ENCODE measurements at places on chromosomes 7 and 10.

DNA sequence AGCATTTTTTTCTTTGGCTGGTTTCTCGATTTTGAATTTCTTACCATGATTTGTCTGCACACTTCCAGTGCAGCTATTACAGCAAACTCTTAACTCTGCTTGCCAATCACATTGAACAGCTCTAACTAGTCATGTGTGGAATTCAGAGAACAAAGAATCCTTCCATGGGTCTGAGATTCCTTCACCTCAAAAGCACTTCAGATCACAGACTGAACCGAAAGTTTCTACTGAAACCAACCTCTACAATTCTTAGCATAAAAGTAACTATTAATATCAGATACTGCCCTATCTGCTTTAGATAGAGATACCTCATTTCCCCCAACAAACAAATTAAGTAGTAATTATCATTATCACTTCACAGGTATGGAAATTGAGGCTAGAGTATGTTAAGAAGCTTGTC lies 56.5 kb upstream of the SP4 start:
- DNase-seq: no peak
- H3K4me3 ChIP-seq: no peak overlapping the region
- H3K36me3 ChIP-seq: no peaks in the 10 kb centered on the region
- H3K27ac ChIP-seq: no peak overlapping the region
- H3K27me3 ChIP-seq: no peaks in the 10 kb centered on the region

DNA sequence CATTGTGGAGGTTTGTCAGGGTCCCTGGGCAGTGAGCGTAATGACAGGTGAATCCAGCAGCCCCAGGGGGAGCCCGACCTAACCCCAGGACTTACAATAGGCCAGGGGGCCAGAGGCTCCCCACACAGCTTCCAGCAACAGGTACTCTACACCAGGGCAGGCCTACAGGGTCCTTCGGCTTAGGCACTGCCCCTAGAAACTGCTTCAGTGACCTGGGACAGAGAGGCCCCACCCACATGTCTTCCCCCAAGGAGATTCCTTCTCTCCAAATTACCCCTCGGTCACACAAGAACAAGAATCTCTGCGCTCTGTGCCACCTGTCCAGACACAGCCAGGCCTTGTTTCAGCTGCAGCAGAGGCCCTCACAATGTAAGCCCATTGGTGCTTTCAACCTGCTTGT lies 24.4 kb downstream of the SKIDA1 start:
- H3K27me3 ChIP-seq: peaks cover 14% of the 10 kb centered on the region
- DNase-seq: no peak
- H3K4me1 ChIP-seq: no peaks in the 10 kb centered on the region
- H3K36me3 ChIP-seq: no peaks in the 10 kb centered on the region
- H3K4me3 ChIP-seq: no peak overlapping the region

GRCh38 chr10:58704226-58704625 lies 191.6 kb downstream of the BICC1 start:
- no peak overlapping the region for H3K27ac ChIP-seq
- no peak overlapping the region for H3K4me3 ChIP-seq
- no peaks in the 10 kb centered on the region for H3K4me1 ChIP-seq
- H3K36me3 ChIP-seq: no peaks in the 10 kb centered on the region
- DNase-seq: no peak
- no peaks in the 10 kb centered on the region for H3K27me3 ChIP-seq

- H3K4me1 ChIP-seq: no peaks in the 10 kb centered on the region
- no peak overlapping the region for H3K4me3 ChIP-seq
- H3K27ac ChIP-seq: no peak overlapping the region
- H3K27me3 ChIP-seq: no peaks in the 10 kb centered on the region
- peak; percentile 16 for DNase-seq
- H3K36me3 ChIP-seq: no peaks in the 10 kb centered on the region
Measured at GRCh38 chr7:104552102-104552501, 223.7 kb downstream of the LHFPL3 start.

DNA sequence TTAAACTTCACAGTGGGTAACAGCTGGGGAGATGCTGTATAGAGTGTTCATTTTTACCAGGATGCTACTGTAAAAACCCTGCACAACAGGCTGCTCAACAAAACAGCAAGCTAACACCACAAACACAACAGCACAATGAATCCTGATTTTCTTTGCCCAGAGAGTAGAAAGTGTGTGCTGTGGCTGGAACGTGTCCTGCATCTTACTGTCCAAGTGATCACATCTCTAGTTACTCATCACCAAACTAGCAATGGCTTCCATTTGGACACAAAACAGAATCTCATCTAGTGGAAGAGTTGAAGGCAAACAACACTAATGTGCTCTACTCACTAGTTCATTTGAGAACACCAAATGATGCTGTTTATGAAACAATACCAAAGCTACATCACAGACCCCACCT lies 121.2 kb downstream of the SLC25A13 start:
- no peaks in the 10 kb centered on the region for H3K4me1 ChIP-seq
- no peaks in the 10 kb centered on the region for H3K27me3 ChIP-seq
- peaks cover 2% of the 10 kb centered on the region for H3K36me3 ChIP-seq
- H3K27ac ChIP-seq: no peak overlapping the region

DNA sequence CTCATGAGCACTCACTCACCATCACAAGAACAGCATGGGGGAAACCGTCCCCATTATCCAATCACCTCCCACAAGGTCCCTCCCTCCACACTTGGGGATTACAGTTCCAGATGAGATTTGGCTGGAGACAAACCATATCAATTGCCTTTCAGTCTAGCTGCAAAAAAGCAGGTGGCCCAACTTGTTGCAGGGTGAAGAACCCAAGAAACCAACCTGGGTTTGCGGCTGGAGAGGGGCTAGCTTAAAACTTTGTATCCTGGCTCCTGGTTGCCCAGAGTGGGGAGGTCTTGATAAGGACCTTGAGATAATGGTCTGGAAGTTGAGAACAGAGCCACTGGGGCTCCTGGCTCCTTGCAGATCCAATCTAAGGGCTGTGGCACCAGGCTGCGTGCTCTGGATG lies 122.8 kb upstream of the PCBD1 start:
- no peaks in the 10 kb centered on the region for H3K36me3 ChIP-seq
- no peak overlapping the region for H3K4me3 ChIP-seq
- no peak overlapping the region for H3K27ac ChIP-seq

DNA sequence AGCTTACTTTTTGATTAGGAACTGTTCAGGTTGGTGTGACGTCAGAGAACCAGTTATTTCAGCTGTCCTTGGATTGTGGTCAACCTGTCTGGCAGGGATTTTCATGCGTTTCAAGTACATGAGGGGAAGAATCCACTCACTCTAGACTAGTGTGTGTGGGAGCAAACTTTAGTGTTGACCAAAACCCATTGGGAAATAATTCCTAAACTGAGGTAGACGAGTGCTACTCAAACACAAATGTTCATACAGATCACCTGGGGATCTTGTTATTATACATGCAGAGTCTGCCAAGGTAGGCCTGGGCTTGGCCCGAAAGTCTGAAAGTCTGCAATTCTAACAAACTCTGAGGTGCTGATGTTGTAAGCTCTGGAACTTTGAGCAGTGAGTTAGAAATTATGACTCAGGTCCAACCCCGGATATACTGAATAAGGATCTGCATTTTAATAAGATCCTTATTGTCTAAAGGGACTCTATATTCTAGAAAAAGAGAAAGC lies 111.1 kb upstream of the CREB5 start:
- no peak overlapping the region for H3K4me3 ChIP-seq
- H3K27me3 ChIP-seq: no peaks in the 10 kb centered on the region
- H3K4me1 ChIP-seq: no peaks in the 10 kb centered on the region
- DNase-seq: peak; percentile 62
- H3K36me3 ChIP-seq: no peaks in the 10 kb centered on the region
- H3K27ac ChIP-seq: no peak overlapping the region

- no peak for DNase-seq
- no peak overlapping the region for H3K4me3 ChIP-seq
- no peaks in the 10 kb centered on the region for H3K36me3 ChIP-seq
- no peaks in the 10 kb centered on the region for H3K4me1 ChIP-seq
- peaks cover 4% of the 10 kb centered on the region for H3K27me3 ChIP-seq
Measured at GRCh38 chr10:129978322-129978721, 14.2 kb upstream of the EBF3 start.

GRCh38 chr7:1385809-1386622 lies 73.3 kb downstream of the MICALL2 start:
- no peak overlapping the region for H3K4me3 ChIP-seq
- no peaks in the 10 kb centered on the region for H3K4me1 ChIP-seq
- peaks cover 7% of the 10 kb centered on the region for H3K27me3 ChIP-seq
- no peaks in the 10 kb centered on the region for H3K36me3 ChIP-seq
- H3K27ac ChIP-seq: no peak overlapping the region

DNA sequence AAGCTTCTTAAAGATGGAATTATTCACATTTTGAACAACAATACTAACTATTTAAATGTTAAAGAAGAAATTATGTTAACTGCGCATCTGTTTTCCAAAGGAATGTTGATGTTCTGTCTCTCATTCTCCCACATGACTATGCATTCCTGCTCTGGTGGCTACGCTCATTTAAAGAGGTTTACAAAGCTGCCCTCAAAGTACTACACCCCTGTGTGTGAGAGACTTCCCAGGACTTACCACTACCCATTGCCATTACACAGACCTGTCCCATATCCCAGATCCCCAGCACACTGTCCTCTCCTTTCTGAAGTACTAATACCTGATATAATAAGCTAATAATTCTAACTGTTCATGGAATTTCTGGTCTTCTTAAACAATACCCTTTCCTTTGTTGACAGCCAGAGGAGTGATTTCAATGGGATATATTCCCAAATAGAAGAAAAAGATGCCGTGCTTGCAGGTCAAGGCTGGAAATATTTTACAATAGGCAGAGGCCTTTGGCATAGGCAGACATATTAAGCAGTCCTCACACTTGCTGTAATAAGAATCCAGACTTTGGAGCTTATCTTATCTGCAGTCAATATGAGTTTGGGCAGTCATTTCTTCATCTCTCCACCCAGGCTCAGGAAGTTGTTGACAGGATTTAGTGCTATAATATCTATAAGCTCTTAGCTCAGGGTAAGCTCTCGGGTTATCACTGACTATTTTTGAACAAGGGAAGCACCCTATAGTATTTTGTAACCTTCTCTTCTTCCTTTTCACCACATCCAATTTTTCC lies 12.2 kb downstream of the LIPF start:
- no peaks in the 10 kb centered on the region for H3K4me1 ChIP-seq
- H3K27ac ChIP-seq: no peak overlapping the region
- H3K4me3 ChIP-seq: no peak overlapping the region
- H3K27me3 ChIP-seq: no peaks in the 10 kb centered on the region
- H3K36me3 ChIP-seq: no peaks in the 10 kb centered on the region
- DNase-seq: peak; percentile 17

DNA sequence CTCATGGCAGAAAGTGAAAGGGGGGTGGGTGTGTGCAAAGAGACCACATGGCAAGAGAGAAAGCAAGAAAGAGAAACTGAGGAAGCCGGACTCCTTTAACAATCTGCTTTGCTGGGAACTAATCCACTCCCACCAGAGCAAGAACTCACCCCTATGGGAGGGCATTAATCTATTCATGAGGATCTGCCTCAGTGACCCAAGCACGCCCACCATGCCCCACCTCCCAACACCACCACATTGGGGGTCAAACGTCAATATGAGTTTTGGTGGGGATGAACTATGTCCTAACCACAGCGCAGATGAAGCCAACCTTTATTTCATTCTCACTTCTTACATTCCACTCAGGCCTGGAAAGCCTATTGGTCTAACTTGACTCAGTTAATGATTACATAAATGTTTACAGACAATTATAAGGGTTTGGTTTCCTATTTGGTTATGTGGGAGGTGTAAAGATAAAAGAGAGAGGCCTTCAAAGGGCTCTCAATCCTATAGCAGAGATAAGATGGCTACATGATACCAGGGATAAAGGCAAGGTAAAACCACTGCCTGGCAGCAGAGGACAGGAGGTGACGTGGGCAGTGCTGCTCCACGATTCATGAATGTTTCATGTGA lies 601.8 kb downstream of the PARD3 start:
- H3K4me1 ChIP-seq: peaks cover 4% of the 10 kb centered on the region
- H3K27ac ChIP-seq: no peak overlapping the region

DNA sequence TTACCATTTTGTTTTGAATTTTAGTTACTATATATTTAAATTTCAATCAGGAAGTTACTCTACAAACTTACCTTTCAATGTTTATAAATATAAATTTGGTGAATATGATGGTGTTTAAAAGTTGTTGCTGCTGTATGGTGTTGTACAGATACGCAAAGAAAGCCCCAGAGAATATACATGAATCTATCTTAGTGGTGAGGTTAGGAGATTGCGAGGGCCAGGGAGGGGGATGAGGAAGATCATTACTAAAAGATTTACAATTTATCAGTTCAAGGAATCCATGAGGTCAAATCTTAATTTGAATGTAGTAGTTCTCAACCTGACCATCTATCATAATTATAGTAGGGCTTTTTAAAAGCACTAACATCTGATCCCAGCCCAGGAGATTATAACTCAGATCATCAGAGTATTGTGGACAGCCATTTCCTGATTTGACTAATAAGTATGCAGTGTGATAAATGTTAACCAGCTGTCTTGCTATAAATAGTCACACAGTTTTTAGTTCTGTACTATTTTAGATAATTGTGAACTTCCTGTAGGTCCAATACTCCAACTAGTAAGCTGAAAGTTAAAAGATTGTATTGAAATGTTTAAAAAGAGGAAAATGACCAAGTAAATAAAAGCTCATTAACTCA lies 23.6 kb downstream of the FAM3C start:
- H3K36me3 ChIP-seq: peaks cover 19% of the 10 kb centered on the region
- H3K4me1 ChIP-seq: peaks cover 5% of the 10 kb centered on the region
- no peak overlapping the region for H3K27ac ChIP-seq
- DNase-seq: no peak

DNA sequence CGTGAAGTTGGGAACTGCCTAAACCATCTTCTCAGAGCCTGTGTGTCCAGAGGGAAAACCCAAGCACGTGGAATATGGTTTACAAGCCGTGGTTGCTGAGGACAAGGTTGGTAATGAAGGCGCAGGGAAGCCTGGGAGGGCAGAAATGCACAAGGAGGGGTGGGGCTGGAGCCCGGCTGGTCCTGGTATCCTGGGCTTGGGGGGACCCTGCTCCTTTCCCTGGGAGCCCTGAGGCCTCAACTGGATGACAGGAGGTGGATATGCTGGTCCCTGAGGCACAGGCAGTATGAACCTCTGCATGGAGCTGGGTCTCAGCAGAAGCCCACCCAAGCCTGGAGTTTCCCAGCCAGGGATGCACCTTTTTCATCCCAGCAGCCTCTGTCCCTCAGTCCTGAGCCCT lies 80.3 kb upstream of the RET start:
- no peak overlapping the region for H3K4me3 ChIP-seq
- H3K36me3 ChIP-seq: no peaks in the 10 kb centered on the region
- no peak for DNase-seq
- H3K4me1 ChIP-seq: no peaks in the 10 kb centered on the region
- no peaks in the 10 kb centered on the region for H3K27me3 ChIP-seq

- H3K27ac ChIP-seq: no peak overlapping the region
- DNase-seq: peak; percentile 83
- H3K4me1 ChIP-seq: peaks cover 22% of the 10 kb centered on the region
Measured at GRCh38 chr7:1853431-1853985, 183.4 kb downstream of the ELFN1 start.

DNA sequence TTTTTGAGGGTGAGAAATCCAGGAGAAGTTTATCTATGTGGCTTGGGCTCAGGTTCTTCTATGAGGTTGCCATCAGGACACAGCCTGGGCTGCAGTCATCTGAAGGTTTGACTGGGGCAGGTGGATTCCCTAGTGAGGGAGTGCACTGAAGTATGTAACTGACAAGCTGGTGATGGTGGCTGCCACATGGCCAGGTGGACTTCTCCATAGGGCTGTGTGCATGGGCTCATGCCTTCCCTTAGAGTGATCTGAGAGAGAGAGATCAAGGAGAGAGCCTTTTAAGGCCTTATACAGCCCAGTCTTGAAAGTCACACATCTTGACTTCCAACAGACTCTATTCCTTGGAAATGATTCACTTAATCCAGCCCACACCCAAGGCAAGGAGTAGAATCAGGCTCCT lies 266.6 kb upstream of the PITRM1 start:
- H3K36me3 ChIP-seq: no peaks in the 10 kb centered on the region
- H3K4me3 ChIP-seq: no peak overlapping the region
- no peak overlapping the region for H3K27ac ChIP-seq
- no peaks in the 10 kb centered on the region for H3K27me3 ChIP-seq

All from small intestine (tissue), 16 donors.